ENCODE measurements at places on chromosomes 12 and 14. TPM values are rescaled to one million over a fixed set of nuclear protein-coding genes. Genes with fewer than 3 reads are reported as not detected.
A peak's percentile ranks its signal among the peaks of the same experiment; 100 is the strongest.

Gene IAPP
- not detected for polyA plus RNA-seq

Gene SCN8A
- polyA plus RNA-seq, result 1.6 TPM

DNA sequence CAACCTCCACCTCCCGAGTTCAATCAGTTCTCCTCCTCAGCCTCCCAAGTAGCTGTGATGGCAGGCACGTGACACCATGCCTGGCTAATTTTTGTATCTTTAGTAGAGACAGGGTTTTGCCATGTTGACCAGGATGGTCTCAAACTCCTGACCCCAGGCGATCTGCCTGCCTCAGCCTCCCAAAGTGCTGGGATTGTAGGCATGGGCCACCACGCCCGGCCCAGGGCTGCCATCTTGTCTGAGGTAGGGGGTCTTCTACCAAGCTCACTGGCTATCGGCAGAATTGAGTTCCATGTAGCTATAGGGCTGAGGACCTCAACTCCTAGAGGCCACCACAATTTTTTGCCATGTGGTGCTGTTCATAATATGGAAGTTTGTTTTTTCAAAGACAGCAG is 115.6 kb downstream of the EGLN3 start:
- no peak for DNase-seq

GRCh38 chr14:73752297-73752992 is 38.3 kb upstream of the PNMA1 start:
- no peak for DNase-seq

DNA sequence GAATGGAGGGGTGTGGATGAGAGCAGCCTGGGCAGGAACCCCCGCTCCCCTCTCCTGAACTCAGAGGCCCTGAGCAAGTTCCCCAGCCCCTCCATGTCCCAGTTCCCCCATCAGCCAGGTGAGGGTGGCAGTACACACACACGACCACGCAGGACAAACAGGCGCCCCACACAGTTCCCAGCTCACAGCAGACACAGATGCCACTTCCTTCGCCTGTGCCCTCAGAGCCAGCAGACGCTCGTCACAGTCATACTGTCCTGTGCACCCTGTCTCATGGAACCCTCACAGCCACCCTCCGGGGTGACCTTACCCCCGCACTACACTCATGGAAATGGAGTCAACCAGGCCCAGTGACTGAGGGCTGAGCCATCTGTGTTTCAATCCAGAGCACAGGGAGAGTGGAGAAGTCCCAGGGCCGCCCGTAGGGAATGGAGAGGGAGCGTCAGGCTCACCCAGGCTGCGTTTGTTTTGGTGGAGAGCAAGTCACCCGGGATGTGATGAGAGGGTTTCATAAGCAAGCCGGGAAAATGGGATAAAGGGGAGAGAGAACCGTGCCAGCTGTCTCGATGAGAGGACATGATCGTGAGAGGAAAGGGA is 47.5 kb upstream of the DYNC1H1 start:
- no peak for DNase-seq

GRCh38 chr14:105213361-105213760 is 32.2 kb upstream of the NUDT14 start:
- no peak for DNase-seq

DNA sequence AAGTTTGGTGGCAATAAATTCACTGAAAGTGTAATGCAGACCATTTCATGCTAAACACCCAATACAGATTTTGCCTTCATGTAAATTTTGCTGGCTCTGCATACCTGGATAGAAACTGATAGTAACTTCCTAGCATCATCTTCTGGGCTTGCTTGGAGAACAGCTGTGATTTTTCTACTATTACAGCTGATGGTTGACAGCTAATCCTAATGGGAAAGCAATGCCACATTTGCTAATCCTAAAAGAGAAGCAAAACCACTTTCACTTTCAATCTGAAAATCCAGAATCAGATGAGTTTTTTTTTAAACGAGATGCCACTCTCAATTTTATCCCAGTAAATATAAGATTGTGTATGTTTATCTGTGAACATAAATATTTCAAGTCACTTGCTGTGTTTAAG is 1035.9 kb downstream of the TRHDE start:
- DNase-seq, result no peak

DNA sequence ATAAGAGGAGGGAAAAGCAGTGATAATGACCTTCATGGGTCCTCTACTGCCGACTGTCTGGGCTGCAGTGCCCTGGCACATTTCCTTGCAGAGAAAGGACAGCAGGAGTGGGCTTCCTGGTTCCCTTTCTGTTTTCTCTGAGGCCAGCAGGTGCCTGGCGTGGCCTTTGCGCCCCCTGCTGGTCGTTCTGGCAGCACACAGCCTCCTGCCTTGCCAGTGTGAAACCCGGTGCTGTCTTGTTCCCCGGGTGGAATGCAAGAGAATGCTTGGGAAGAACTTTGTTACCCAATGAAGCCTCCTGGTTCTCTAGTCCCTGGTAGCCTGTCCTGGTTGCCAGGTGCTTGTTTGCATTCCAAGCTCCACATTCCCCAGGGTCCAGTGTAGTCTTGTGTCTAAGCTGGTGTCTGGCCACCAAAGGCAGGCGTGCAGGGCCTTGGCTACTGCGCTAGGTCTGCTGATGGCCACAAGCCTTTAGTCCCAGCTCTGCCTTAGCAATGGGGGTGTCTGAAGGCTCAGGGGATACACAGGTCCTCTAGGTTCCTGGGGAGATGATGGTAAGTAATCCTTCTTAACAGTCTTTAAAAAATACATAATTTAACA is 1392.4 kb upstream of the TMEM132C start:
- peak; percentile 50 for DNase-seq
